CD4-positive, alpha-beta T cell treated with Interleukin-6 at 100 ng/mL for 8 hours (primary cell): ENCODE measurements at places on chromosomes 1 and 21.

DNA sequence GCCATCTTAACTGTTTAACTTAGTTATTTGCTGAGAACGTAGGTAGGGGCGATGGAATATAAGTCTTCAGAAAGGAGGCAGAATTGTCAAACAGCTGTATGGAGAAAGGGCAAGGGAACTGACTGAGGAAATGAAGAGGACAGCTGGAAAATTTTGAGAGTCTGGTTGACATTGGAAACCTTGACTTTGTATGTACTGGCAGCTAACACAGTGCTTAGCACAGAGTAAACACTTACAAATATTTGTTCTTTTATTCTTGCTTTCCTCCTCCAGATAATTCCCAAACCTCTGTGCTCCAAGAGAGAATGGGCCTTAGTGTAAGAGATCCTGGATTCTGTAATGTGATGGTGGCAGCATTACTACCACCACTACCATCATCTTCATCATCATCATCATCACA lies 91.3 kb downstream of the ZSCAN20 start:
- DNase-seq: no peak

- DNase-seq: no peak
Observed at GRCh38 chr1:221456918-221457317, 285.0 kb downstream of the DUSP10 start.

DNA sequence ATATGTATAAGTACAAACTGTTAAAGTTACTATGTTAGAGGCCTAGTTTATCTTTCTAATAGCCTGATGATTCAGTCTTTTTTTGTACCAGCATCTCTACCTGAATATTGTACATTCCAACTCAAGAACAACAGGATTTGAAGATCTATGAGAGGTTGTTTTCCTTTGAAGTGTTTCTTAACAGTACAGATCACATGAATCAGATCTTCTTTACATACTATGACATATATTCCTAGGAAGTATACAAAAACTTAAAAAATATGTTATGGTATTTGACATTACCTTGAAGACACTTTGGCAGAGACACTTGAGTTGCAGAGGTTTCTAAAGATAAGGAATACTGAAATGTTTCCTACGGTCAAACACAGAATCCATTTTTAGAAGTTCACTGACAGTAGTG lies 1280.9 kb downstream of the KCNT2 start:
- DNase-seq: no peak

- no peak for DNase-seq
Observed at GRCh38 chr1:239511875-239512274, 125.5 kb downstream of the CHRM3 start.

- no peak for DNase-seq
Observed at GRCh38 chr1:59077466-59078069, 219.3 kb upstream of the FGGY start.

DNA sequence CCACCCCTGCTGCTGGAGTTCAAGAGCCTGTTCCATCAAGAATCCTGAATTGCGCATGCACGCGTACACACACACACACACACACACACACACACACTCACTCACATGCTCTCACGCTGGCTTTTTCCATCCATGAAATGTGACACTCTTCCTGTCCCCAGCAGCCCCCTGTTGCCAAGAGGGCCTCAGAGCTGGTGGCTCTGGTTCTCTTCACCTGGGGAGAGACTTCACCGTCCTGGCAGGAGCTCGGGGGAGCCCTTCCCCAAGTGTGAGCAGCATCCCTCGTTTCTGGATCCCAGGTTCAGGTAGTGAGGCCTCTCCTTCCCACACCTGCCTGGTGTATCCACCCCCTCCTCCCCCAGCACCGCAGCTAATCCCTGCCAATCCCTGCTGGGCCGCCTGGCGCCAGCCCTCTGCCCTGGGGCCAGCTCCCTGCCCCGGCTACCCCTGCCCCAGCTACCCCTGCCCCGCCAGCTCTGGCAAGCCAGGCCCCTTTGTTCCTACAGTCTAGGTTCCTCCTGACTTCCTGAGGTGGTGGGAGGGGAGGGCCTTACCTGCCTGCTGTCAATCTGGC lies 9.9 kb downstream of the PLOD1 start:
- no peak for DNase-seq

DNA sequence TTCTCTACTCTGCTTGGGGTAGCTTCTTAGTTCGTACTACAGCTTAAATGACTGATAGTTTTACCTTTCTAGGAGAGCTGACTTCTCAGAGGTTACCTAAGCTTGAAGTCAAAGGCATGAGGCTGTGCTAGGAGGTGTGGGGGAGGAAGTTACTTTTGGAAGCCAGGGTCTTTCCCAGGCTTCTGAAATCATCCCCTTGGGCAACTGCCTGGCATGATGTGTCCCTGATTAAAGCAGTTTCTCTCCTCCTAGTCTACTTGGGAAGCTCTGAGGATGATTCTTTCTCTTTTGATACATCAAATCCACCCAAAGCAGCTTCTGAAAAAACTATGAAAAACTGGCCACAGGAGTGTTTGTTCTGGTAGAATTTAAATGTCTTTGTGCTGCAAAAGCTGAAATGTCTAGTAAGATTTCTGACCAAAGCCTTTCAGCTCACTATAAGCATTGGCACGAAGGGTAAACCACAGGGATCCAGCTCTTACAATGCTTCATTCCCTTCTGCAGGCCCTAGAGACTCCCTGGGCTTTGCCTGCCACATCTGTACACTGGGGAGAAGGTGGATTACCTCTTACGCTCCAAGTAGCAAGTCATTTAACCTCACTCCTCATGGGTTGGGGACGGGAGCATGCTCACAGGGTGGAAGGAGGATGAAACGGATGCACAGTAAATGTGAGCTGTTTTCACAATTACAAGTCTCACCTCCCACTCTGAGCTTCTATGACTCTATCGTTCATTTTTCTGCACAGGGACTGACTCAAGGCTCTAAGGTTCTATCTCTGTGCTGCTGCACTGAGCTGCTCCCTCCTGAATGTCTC lies 59.6 kb downstream of the RUNX1 start:
- peak; percentile 12 for DNase-seq

DNA sequence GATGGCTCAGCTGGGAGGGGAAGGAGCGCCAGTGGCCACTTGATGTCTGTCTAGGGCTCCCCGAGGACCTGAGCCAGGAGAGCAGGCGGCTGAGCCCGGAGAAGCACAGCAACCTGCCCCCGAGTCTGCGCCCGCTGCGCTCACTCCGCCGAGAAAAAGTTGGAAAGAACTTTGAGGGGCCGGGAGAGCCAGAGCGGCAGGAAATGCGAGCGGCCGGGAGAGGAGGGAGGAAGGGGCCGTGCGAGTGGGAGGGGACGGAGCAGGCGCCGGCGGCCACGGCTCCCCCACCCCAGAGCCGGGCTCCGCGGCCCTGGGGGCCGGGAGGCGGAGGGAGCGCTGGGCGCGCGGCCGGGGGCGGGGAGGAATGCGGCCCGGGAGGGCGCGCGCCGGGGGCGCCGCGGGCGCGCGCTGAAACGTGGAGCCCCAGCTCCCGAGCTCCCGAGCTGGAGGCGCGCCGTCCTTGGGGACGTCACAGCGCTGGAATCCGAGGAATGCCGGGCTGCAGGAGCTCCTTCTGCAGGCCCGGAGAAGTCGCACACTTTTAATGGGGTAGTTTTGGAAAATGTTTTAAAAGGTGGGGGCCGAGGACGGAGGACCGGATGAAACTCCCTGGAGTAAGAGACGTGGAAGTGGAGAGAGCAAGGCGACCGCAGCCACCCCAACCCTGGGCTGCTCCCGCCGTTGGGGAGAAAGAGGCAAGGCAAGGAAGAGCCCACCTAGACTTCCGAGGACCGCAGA lies at the start of gene PTPN14:
PTPN14 (minus strand) TSS at position 167 of the 738 bp plus-strand sequence. CDS start 86,799 bp downstream, outside the sequence.
- DNase-seq: no peak

- DNase-seq: no peak
Observed at GRCh38 chr21:38898422-38899096, 92.8 kb downstream of the ETS2 start.

DNA sequence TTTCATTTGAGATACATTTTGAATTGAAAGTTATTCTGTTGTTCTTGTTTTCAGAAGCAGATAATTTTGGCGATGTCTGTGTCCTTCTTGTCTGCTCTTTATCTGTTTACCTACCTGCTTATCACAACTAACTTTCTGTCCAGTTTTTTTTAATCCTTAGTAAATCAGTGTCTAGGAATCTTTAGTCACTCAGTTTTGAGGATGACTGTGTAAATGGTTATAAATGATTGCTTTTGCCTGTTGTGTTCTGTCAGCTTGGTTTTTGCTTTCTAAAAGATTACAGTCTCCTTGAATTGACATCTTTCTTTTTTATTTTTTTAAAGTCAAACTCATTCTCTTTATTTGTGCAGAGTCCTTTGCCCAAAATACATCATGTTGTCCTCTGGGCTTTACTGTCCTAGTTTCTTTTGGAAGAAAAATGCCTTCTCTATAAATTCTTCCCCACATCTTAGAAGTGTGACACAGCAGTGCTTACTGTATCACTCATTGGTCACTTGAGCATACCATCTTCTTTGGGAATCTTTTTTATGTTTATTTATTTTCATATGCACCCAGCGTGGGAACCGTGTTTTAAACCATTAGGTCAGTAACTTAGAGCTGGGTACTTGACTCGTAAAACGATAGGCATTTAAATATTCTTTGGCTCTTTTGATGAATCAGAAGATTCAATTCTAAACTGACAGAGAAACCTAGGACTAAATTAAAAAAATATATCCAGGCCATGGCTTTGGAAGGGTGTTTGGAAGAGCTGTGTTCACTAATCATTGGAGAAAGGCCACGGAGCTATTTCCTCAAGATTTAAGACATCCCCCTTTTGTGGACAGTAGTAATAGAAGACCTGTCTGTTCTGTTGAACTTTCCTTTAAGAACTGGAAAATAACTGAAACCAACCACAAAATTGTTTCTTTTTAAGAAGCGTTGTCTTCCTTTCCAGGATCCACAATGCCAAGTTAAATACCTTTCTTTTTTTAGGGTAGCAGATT lies 20.9 kb downstream of the LAMC1 start:
- DNase-seq: no peak

DNA sequence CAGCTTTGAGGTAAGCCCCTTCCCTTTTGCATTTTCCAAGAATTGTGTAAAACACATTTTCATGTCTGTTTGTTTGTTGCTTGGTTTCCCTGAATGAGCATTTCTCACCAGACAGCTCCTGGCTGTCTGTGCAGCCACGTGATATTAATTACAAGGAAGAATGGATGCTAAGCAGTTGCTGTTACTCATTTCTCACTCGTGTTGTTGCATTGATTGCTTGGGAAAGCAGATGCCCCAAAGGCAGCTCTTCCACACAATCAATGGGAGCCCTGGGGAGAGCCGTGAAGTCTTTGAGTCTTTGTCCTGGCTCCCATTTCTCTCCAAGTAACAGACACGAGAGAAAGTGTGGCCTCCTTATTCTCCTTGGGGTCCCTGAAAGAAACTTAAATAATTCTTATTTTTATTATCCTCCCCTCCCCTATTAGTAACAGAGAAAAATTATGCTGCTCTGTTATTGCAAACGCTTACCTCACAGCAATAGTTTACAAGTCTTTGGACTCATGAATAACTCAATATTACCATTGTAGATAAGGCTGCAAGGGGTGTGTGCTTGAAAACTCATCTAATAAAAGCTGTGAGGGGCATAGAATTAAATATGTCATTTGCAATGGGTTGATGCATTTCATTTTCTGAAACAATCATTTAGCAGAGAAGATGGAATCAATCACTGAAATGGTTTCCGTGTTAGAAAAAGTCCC lies 127.7 kb upstream of the CAMK1G start:
- DNase-seq: no peak

GRCh38 chr21:19031953-19032352 lies 628.4 kb upstream of the TMPRSS15 start:
- no peak for DNase-seq

GRCh38 chr1:45516036-45516435 lies 5.6 kb downstream of the PRDX1 start:
- DNase-seq: no peak

GRCh38 chr1:23108918-23109533 lies 59.6 kb downstream of the LUZP1 start:
- no peak for DNase-seq

GRCh38 chr1:96559707-96560596 lies 161.6 kb upstream of the PTBP2 start:
- DNase-seq: no peak

DNA sequence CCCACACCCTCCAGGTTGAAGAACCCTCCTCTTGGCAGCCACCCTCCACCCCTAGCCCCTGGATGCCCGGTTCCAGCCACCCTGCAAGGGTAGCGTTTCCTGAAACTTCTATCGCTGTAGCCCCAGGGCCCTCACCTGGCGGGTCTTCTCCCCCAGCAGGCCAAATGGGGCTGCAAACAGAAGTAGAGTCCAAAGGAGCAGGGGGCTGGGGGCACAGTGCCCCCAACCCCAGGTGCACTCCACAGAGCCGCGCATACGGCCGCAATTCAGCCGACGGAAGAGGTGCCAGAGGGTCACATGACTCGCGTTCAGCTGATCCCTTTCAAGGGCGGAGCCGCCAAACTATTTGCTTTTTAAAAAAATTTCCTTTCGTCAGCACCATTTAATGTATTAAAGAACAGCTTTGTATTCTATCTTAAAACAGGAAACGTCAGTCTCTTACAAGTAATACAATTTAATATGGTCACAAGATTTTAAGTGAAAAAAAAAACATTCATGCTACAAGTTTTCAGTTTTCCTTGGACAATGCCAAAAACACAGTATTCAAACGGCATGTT lies at the start of gene GLMP:
GLMP (minus strand) TSS at position 289 of the 557 bp plus-strand sequence; CDS start at position 255, 34 bp downstream.
- peak; percentile 59 for DNase-seq

- DNase-seq: no peak
Observed at GRCh38 chr1:38370716-38371504, 324.3 kb upstream of the POU3F1 start.

- peak; percentile 53 for DNase-seq
Observed at GRCh38 chr1:1573843-1574720, 581 bp downstream of the SSU72 start.

DNA sequence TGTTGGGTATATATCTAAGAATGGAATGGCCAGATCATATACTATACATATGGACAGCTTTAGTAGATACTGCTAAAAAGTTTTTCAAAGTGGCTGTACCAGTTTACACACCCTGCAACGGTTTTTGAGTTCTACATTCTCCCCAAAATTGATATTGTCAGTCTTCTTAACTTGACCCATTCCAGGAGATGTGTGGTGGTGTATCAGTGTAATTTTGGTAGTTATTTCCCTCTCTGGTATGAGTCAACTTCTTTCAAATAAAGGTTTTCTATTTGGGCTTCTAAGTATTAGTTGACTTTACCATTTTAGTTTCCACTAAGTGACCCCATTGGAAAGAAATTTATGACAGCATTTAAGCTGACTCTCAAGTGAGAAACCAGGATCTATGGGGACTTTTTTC lies 29.2 kb downstream of the INKA2 start:
- no peak for DNase-seq

DNA sequence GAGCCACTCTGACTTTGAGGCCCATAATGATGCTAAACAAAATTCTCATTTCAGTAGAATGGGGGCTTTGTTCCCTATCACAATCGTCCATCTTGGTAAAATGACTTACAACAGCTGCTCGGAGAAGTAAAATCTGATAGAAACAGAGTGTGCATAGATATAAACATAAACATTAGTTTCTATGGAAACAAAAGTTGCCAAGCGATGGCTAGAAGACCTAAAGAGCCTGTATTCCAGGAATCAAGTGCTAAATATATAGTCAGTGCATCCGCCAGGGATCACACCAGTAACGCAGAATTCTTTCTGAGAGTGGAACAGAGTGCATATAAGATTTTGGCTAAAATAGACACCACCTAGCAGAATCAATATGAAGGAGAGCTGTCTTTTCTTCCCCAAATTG lies 91.2 kb upstream of the KAZN start:
- DNase-seq: no peak
